ENCODE measurements at places on chromosomes 3 and 15.

DNA sequence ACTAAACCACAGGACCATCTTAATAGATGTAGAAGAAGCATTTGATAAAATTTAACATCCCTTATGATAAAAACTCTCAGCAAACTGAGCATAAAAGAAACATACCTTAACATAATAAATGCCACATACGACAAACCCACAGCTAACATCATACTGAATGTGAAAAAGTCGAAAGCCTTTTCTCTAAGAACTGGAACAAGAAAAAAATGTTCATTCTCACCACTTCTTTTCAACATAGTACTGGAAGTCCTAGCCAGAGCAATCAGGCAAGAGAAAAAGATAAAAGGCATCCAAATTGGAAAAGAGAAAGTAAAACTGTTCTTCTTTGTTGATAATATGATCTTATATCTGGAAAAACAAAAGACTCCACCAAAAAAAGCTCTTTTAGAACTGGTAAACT is 134.2 kb downstream of the RPL22L1 start:
- DNase-seq, result no peak

- DNase-seq, result no peak
These were observed 63.8 kb upstream of the SNRPA1 start for GRCh38 chr15:101358895-101359294.

DNA sequence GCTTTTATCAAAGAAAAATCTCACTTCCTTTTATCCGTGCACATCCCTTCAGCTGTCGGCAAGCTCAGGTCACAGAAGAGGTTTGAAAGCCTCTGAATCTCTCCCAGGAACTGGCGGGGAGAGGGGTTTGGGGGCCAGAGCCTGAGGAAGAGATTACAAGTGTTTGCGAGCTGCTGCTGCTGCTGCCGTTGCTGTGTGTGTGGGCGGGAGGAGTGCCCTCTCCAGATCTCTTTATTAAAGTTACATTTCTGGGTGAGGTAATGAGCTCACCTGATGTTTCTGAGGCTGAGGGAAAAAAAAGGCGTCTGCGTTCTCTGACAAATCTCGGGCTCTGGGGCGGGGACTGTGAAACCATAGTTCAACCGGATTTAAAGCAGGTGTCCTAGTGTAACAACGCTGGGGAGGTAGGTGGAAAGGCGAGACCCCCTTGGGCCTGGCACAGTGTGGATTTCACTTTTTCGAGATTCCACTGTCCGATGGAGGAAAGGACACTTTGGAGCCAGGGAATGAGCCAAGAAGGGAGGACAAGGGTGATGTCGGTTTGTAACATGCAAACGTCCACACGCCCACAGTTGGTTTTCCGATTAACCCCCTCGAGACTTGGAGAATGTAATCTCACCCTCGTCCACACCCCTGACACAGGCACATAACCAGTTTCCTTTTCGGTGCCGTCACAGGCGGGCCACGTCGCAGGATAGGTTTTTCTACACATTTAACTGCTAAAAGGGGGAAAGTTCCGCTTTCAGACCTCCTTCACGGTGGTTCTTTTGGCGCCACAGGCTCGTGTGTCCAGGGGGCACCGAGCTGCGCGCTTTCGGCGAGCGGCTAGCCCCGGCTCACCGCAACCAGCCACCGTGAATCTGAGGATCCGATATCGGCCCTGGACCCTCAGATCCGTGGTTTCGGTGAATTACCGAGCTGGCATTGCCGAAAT is 2.1 kb downstream of the ALCAM start:
- no peak for DNase-seq

GRCh38 chr3:146184241-146185015 is 23.4 kb upstream of the PLOD2 start:
- no peak for DNase-seq

DNA sequence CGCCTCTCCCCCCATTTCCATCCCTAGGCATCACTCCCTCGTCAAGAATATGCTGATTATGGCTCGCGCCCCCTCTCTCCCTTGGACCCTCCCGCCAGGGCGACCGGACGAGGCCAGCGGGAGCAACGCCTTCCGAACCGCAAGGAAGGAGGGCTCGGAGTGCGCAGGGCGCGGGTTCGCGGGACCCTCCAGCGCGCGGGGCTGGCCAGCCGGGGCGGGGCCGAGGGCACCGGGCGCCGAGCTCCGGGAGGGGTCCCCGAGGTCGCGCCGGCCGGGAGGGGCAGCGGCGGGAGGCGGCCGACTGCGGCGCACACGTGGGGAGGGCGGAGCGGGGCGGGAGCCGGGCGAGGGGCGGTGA is 483 bp downstream of the EHD4 start:
- DNase-seq, result no peak

GRCh38 chr3:127422663-127423375 is 135.0 kb upstream of the PRR20G start:
- DNase-seq, result no peak

GRCh38 chr3:29329986-29330890 is 49.4 kb downstream of the RBMS3 start:
- DNase-seq, result no peak

GRCh38 chr3:164186095-164186494 is 892.2 kb downstream of the SI start:
- no peak for DNase-seq

DNA sequence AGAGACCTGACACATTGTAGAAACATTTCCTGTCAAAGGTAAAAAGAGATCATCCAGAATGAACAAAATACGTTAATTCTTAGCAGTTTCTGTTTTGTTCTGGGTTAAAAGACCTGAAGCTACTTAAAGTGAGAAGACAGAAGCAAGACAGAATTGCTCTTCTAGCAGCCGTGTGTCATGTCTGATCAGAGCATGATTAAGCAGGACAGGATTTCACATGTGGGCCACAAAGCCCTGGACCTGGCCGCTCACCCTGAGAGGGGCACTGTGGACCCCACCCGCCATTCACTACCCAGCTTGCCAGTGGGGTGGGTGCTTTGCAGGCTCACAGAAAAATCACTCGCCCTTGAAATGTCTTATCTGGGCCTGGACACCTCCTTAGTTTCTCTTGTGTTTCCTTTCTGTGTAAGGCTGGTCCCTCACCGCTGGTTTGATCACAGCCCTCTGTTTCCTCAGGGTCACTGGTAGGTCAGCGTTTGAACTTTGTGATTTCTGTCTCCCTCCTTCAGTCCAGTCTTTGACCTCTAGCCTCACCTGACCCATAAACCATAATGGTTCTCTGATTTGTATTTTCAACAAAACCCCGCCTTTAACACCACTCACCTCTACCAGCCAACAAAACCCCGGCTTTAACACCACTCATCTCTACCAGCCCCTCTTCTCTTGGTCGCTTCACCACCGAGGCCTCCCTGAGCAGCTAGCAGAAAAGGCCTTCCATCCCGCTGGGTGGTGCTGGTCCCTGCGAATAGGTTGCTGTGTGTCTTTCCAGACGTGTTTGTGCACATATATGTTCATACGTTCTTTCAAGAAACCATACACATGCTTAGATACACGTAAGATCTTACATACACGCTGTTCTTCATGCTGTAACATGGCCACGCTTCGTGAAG is 185.0 kb downstream of the OR4M2 start:
- no peak for DNase-seq

GRCh38 chr3:27357665-27358258 is 11.4 kb downstream of the NEK10 start:
- DNase-seq, result no peak

DNA sequence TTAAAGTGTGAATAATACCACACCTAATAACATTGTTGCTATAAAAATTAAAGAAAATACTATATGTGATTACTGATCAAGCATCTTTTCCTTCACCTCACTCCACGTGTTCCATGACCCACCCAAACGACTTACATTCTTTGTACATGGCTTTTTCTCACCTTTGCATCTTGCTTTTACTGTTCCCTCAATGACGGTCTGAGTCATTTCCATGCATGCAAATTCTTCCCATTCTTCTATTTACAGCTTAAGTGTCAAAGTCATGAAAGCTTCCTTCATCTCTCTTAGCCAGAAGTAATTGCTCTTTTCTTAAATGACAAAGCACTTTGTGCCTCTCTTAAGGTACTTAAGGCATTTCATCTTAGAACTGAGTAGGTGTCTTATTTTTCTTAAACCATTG is 64.0 kb downstream of the GREM1 start:
- DNase-seq, result no peak

DNA sequence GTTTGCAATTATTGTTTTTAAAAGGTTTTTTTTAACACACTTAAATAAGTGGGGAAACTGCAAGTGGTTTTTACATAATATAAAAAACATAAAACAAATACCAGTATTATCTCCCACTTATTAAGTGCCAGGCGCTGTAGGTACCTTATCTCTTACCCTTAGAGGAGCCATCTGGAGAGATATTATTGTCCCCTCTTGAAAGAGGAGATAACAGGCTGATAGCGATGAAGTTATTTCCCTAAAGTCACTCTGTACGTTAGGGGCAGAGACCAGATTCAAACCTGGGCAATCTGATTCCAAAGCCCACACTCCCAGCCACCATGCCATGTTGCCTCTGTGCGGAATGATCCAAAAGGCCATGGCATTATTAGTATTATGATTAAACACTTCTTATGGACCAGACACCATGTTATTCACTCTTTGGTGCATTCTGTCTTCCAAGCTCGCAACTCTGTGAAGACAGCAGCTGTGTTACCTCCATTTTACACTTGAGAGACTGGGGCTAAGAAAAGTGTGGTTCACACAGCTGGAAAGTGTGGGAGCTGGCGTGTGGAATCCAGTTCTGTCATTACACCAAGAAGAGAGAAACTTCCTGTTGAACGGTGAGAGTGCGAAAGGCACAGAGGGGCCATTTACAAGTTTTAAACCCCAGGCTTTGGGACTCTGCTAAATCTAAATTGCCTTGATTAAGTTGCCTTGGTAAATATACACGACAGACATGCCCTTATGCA is 79.9 kb upstream of the MITF start:
- no peak for DNase-seq

GRCh38 chr3:13262493-13263211 is 157.5 kb downstream of the NUP210 start:
- DNase-seq, result no peak
